Stimulated activated CD4-positive, alpha-beta T cell treated with anti-CD3 and anti-CD28 coated beads, TNF-alpha, amount 100 ng/mL, for 1 hour (primary cell): ENCODE measurements at places on chromosomes 16 and 17.

GRCh38 chr17:30426292-30426691, 47.6 kb downstream of the CPD start:
- DNase-seq = no peak

GRCh38 chr16:87229230-87230188, 87.7 kb downstream of the C16orf95 start:
- DNase-seq = no peak

GRCh38 chr17:71959154-71959553, 161.7 kb upstream of the SOX9 start:
- no peak for DNase-seq

- DNase-seq = no peak
Observed at GRCh38 chr16:81175325-81175891, 63.1 kb upstream of the BCO1 start.

DNA sequence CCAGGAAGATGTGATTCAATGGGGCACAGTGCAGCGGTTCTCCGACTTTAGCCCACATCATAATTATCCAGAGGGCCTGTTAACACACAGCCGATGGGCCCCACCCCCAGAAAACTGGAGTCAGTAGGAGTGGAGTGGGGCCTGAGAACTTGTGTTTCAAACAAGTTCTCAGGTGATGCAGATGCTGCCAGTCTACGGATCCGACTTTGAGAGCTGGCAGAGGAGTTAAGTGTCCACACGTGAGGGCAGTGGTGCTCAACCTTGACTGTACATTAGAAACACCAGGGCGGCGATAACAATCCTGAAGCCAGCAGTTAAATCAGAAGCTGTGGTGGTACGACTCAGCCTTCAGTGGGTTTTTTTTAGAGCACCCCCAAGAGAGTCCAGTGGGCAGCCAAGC, 75.0 kb downstream of the GPRC5B start:
- DNase-seq = no peak

- no peak for DNase-seq
Observed at GRCh38 chr16:4323845-4324488, 8.1 kb downstream of the GLIS2 start.

DNA sequence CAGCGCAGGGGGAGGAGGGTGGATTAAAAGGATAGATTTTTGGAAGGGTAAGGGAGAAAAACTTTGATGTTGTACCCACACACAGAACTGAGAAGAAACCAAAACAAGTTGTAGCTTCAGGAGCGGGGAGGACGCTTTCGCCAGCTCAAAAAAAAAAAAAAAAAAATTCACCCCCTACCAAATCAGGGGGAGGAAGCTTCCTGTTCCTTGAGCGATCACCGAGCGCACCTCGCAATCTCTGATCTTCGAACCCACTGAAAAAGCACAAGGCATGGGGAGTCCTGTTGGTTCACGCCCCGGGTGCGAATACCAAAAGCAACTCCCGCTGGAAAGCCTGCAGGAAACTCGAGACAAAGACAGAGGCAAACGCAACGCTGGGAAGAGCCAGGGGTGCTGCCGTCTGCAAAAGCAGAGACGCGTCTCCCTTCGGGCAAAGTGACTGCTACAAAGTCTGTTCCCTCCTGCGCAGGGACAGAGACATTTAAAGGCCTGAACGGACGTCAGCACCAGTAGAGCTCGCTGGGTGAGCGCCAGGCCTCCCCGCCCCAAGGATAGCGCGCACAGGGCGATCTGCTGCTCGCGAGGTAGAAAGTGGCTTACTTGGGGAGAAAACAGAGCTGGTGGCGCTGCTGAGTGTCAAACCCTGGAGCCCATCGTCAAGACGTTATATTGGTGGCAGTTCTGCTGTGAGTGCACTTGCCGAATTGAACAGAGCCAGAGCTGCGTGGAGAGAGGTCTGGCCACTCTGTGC, 190.4 kb downstream of the USP22 start:
- no peak for DNase-seq

DNA sequence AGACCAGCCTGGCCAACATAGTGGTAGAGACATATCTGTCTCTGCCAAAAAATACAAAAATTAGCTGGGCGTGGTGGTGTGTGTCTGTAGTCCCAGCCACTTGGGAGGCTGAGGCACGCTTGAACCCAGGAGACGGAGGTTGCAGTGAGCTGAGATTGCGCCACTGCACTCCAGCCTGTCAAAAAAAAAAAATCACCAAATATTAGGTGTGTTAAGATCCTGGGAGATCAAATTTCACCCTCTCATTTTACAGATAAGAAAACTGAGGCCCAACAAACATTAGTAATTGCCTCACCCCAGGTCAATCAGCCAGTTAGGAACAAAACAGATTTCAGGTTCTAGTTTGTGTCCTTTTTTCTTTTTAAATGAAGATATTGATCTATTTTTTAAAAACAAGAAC, 116.7 kb downstream of the MSI2 start:
- DNase-seq = no peak

DNA sequence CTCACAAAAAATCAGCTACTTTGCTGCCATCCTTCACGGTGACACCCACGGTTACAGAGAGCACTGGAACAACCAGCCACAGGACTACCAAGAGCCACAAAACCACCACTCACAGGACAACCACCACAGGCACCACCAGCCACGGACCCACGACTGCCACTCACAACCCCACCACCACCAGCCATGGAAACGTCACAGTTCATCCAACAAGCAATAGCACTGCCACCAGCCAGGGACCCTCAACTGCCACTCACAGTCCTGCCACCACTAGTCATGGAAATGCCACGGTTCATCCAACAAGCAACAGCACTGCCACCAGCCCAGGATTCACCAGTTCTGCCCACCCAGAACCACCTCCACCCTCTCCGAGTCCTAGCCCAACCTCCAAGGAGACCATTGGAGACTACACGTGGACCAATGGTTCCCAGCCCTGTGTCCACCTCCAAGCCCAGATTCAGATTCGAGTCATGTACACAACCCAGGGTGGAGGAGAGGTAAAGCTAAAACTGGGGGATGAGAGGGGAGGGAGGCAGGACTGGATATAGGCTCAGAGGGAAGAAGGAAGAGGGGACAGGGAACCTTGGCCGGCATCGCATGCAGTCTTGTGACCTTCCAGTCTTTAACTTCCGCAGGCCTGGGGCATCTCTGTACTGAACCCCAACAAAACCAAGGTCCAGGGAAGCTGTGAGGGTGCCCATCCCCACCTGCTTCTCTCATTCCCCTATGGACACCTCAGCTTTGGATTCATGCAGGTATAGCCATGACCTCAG, 581 bp downstream of the CD68 start:
- no peak for DNase-seq

DNA sequence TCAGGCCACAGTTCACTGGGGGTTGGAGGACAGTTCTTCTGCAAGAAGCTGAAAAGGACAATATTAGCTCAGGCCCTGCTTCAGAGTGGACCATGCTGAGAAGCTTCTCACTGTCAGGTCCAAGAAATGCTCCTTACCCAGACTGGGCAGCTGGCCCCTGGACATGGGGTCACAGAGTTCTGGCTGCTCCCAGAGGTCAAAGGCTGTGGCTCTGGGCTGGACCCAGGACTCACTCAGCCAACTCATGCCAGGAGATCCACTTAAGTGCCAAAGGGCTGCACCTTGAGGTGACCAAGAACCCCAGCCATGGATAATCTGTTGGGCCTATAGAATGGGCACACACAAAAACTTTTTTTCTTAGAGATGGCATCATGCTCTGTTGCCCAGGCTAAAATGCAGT, 4.0 kb downstream of the CES2 start:
- DNase-seq = no peak

DNA sequence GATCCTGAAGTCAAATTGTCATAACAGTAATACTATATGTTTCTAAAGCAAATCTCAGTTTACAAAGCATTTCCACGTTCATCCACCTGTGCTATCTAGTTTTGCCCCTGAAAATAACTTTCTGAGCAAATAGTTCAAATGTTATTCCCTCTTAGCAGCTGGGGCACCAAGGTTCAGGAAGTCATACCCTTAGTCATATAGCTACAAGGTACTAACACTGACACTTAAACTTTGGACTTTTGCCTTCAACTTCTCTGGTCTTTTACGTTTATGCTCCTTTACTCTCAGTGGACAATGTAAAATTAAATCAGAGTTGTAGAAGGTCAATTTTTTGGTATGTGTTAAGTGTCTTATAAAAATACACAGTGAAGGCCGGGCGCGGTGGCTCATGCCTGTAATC, 33.0 kb downstream of the COX11 start:
- DNase-seq = no peak

GRCh38 chr17:67685351-67685750, 32.4 kb upstream of the NOL11 start:
- no peak for DNase-seq

DNA sequence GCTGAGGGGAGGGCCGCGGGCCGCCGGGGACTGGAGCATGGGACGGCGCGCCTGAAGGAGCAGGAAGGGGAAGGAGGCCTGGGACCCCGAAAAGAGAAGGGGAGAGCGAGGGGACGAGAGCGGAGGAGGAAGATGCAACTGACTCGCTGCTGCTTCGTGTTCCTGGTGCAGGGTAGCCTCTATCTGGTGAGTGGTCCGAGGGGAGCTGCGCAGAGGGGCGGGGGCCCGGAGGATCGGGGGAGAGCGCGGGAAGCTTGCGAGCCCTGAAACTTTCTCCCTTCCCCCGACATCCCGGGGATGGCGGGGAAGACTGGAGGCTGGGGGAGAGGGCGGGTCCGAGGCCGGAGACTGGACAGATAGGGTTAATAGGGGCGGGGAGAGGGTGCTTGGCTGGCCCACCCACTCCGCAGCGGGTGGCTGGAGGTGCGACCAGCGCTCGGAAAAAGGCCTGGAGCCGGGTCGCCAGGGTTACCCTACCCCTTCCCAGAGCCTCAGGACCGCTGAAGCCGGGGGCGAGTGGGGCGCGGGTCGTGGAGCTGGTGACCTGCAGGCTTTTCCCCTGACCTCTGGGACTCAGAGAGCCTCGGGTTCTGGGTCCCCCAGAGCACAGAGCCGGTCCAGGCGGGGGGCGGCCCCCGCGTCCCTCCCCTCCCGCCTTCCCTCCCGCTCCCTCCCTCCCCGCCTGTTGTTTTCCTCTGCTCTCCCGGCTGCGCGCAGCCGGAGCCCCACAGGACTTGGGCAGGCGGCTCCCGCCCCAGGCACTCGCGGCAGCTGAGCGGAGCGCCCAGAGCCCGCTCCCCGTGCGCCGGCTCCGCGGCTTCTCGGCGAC, 631 bp downstream of the NXPH3 start:
- DNase-seq = no peak

GRCh38 chr16:19400711-19401110, 17.0 kb upstream of the TMC5 start:
- no peak for DNase-seq

GRCh38 chr16:24520983-24521382, 18.4 kb upstream of the RBBP6 start:
- no peak for DNase-seq

DNA sequence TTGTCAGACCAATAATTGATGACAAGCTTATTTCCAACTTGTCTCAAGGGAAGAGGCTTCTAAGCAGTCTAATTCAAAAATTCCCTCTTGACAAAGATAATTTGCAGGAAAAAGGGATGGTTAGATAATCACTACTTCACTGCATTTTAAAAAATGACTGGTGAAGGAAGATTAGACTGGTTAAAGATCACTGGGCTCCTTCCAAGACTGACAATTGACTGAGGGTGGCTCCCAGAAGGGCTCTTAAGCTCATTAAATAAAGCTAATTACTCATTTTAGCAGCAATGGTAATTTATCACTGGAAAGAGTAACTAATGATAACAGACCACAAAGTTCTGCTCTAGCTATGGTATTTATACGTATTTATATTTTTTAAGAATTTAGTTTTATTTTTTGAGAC, 4.4 kb upstream of the HEATR3 start:
- no peak for DNase-seq

DNA sequence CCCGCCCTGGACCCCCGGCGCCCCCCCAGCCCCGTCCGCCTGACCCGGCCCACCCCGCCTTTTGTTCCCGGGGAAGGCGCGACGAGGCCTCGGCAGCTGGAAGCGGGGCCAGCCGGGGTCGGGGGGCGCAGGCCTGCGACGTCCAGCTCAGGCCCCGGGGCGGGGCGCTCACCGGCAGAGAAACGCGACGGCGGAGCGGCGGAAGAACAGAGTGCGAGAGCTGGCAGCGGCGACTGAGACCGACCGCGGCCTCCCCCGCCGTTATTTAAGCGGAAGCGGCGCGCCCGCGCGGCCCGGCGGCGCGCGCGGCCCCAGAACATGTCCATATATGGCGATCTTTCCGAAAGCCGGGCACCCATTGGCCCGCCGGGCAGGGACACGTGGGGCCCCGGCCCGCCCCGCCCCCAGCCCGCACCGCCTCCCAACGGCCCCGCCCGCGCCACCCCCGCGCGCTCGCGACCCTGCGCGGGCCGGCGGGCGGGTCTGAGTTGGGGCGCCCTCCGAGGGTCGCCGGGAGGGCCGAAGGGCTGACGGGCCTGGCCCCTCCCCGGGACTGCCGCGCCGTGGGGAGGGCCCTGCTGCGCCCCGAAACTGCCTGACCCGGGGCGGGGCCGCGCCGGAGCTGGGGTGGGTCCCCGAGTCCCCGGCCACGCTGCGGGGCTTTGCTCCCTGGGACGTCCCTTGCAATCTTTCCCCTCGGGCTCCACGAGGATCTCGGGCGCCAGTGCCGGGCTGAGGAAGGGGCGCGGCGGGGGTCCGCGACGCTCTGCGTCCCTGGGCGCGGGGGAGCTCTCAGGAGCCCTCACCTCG, at the start of gene ACTG1:
TSS of gene ACTG1 (minus strand) at position 238 of the 810 bp plus-strand sequence. CDS start 445 bp downstream, outside the sequence.
- peak; percentile 81 for DNase-seq

DNA sequence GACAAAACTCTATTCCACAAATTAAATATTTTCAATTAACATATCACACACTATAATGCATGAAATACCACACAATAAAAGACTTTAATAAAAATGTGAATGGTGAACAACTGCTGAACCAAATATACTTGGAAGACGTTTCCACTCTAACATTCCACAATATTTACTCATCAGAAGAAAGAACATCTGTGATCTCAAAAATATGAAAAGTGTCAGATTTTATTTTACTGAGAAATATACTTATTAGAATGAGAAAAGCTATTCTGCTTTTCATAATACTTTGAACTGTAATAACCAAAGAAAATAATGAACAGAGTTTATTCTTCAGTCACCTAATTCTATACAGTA, 181.8 kb upstream of the AXIN2 start:
- DNase-seq = no peak

DNA sequence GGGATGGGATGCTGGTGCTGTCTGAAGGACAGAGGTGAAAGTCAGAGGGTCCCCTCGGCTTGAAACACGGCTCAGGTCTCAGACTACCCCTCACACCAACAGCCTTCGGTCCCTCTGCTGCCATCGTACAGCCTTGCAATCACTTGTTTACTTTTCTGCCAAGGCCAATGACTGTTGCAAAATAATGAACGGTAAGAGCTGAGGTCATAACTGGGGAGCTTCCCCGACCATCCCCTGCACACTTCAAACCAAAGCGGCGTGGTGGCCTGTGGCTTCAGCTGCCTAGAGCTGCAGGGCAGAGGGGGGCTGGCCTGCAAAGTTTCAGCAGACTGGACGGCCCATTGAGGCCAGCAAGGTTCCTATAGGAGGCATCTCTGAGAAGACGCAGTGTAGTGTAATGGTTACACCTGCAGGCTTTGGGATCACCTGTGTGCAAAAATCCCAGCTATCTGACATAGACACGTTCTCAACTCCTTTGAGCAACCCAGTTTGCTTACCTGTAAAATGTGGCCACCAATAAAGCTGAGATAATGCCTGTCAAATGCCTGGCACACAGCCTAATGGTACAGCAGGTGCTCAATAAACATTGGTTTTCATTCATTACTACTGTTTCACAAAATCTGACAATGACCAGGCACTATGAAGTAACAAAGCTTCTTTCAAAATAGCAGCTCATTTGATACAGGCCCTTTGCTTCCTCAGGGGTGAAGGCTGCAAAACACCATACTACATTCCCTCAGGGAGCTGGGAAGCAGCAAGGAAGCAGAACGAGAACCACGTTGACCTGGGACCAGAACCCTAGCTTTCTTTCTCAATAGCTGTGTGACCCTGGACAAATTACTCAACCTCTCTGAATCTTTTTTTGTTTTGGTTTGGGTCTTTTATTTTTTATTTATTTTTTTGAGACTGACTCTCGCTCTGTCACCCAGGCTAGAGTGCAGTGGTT, 5.0 kb downstream of the PAM16 start:
- DNase-seq = no peak
